ENCODE measurements at places on chromosomes 16 and 17.

- no peak for DNase-seq
Observed at GRCh38 chr17:56939869-56940484, 20.9 kb downstream of the COIL start.

GRCh38 chr17:2030779-2031163 lies 818 bp downstream of the DPH1 start:
- DNase-seq: no peak

DNA sequence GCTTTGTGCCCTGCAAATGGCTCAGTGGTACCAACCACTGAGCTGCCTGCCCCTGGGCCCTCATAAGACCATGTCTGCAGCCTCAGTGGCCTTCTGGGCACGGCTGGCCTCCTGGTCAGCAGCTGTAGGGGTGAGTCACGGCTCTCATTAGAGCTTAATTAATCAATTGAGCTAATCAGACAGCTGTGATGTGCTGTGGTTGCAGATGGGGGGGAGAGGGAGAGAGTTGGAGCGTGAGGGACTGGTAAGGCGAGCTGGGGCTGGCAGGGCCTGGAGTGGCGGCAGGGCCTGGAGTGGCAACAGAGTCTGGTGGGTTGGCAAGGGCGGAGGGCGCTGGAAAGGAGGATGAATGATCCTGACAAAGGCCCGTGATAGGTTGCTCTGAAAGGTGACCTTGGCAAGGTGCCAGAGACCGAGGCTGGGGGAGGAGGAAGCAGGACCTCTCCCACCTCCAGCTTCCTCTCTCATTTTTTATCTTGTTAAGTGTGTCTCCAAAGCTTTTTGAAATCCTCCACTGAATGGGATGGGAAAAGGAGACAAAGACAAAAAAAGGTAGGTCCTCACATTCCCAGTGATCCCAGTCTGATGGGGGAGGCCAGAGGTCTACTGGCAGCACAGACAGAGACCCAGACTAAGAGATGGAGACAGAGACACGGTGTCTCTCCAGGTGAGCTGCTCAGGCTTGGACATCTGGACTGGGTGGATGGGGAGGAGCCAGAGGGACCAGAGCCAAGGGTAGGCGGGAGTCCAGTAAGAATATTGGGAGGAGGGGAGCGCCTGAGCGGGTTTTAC lies 41.6 kb downstream of the DCAKD start:
- no peak for DNase-seq

- DNase-seq: no peak
Observed at GRCh38 chr16:1615761-1616160, 3.6 kb downstream of the CRAMP1 start.

- DNase-seq: no peak
Observed at GRCh38 chr16:82585675-82586074, 41.1 kb upstream of the CDH13 start.
